Airway epithelial cell (primary cell): ENCODE measurements at places on chromosomes 2 and 18. TPM values are rescaled to one million over a fixed set of nuclear protein-coding genes. Genes with fewer than 3 reads are reported as not detected.

GTF2A1L gene
- total RNA-seq, result not detected in 2 replicates

CD8A gene
- total RNA-seq, result not detected in 2 replicates

POMC gene
- 0.85 and 0.88 TPM in 2 replicates for total RNA-seq

TMEM178A gene
- 0.21 and 0.56 TPM in 2 replicates for total RNA-seq

CFAP210 gene
- 0.35 TPM in 1 of 2 replicates, not detected in the other for total RNA-seq

REEP1 gene
- 0.14 TPM in 1 of 2 replicates, not detected in the other for total RNA-seq

OXER1 gene
- not detected in 2 replicates for total RNA-seq
